ENCODE measurements at places on chromosomes 1 and 21.

- no peak for DNase-seq
Observed at GRCh38 chr1:41393716-41394368, 32.6 kb downstream of the FOXO6 start.

- no peak for DNase-seq
Observed at GRCh38 chr1:36440646-36441045, 9.6 kb downstream of the OSCP1 start.

DNA sequence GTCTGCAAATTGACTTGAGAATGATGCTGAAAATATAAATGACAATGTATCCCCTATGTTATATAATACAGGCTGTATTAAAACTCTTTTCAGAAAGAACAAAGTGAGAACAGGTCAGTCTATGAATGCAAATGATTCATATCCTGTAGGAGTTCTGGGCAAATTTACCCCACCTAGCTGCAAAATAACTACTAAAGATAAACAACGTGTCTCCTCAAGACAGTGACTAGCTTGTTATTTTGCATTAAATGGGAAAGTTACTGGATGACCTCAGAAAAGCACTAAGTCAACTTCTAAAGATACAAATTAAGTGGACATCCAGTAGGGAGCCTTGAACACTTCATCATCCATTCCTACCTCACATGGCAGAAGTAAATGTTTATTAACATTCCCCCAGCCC is 11.1 kb downstream of the RNF19B start:
- DNase-seq = no peak

GRCh38 chr1:229227298-229227919 is 43.5 kb upstream of the RAB4A start:
- DNase-seq = peak; percentile 84

DNA sequence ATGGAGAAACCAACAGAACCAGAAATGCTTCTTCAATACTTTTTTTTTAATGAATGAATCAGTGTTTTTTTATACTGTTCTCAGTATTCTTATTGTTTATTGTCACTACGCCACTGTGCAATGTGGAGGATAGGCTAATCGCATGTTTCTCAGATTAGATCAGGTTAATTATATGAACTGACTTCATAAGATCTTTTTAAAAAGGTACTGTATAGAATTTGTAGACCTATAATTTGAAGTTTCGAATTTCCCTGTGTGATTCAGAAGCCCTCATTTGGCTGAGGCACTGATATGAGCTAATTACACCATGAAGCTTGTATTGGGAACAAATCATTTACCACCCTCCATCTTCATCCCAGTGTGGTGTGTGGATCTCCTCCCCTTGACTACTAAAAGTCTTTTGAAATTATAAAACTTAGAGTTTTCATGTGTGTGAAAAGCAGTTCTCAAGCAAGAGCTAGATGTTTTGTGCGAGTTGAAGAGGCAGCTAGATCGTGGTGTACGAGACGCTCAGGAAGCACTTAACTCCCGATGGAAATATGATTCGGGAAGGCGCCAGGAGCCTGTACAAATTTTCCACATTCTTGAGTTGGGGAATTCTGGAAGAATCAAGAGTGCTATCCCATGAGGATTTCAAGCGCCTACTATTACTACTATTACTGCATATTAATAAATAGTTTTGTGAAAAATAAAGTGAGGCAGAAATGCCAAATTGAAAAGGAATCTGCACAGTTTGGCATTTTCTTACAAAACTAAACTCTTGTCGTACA is 52.1 kb upstream of the KCNE2 start:
- no peak for DNase-seq

- no peak for DNase-seq
Observed at GRCh38 chr1:101996825-101997465, at the start of gene OLFM3. OLFM3 (minus strand) TSS chr1:101996926.

DNA sequence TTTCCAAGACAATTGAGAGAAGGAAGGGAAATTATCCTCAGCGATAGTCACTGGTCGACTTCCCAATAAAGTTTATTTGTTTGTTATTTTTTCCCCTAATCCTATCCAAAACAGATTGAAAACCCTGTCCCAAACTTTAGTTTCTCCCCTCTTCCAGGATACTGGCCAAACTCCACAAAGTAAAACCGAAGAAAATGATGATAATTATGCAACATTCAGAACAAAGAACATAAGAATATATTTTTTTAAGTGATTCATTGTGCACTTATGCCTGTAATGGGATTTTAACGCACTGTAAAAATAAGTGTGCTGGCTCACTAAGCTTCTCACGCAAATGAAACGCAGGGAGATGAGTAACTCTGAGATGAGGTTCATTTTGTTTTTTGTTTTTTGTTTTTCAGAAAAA is 6.0 kb downstream of the GLIS1 start:
- no peak for DNase-seq

DNA sequence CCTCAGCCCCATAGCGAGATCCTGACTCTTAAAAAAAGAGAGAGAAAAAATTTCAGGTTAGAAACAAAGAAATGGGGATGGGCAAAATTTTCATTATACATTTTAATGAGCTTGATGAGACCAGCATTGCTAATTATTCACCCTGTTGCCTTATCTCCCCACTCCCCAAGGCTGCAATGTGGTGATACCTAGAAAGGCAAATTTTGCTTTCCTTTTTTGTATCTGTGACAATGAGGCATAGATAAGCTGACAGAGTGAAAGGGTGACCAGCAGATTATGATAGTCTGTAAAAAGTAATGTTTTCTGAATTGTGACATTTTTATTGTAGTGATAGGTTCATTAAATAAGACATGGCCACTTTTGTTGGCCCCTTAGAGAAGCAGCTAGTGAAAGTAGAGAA is 12.9 kb downstream of the SRRM1 start:
- no peak for DNase-seq

GRCh38 chr1:101346419-101346818 is 109.6 kb downstream of the S1PR1 start:
- DNase-seq = no peak

GRCh38 chr1:206012086-206012859 is 9.1 kb upstream of the RAB7B start:
- no peak for DNase-seq

DNA sequence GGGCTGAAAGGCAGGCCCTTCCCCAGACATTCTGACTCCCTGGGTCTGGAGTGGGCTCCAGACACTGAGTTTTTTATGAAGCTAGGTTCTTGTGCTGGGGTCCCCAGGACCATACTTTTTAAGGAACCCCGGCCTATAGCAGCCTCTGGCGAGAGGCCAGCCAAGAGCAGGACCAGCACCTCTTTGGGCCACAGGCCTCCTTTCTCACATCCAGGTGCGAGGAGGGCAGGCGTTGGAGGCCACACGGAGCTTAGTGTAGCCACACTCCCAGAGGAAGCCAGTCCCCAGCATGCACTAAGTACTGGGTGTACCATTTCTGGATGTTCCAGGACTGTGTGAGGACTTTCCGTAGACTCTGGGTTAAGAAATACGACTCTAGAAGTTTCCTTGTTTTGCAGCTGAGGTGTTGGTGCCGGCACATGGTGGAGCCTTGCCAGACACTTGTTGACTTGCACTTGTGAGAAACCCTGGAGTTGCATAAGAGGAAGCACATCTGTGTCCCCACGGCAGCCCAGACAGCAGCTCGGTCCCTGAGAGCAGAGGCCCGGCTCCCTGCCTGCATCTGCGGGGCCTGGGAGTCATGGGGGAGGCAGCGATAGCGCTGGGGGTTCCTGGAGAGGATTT is 122.2 kb upstream of the VAMP3 start:
- DNase-seq = no peak

- DNase-seq = no peak
Observed at GRCh38 chr21:38714039-38714817, 91.5 kb upstream of the ETS2 start.

DNA sequence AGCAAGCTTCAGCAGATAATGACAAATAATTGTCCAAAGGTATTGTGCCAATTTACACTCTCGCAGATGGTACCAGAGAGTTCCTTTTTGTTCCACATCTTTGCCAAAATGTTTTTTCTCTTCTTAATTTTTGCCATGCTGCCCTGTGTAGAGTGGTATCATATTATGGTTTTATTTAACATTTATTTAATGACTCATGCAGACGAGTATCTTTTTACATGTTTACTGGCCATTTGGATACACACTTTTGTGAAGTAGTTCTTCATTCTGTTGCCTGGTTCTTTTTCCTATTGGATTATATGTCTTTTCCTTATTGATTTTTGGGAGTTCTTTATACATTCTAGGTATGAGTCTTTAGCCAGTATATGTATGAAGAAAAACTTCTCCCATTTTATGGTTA is 151.1 kb downstream of the PCNX2 start:
- DNase-seq = no peak
